ENCODE measurements at places on chromosomes 11 and 22.

DNA sequence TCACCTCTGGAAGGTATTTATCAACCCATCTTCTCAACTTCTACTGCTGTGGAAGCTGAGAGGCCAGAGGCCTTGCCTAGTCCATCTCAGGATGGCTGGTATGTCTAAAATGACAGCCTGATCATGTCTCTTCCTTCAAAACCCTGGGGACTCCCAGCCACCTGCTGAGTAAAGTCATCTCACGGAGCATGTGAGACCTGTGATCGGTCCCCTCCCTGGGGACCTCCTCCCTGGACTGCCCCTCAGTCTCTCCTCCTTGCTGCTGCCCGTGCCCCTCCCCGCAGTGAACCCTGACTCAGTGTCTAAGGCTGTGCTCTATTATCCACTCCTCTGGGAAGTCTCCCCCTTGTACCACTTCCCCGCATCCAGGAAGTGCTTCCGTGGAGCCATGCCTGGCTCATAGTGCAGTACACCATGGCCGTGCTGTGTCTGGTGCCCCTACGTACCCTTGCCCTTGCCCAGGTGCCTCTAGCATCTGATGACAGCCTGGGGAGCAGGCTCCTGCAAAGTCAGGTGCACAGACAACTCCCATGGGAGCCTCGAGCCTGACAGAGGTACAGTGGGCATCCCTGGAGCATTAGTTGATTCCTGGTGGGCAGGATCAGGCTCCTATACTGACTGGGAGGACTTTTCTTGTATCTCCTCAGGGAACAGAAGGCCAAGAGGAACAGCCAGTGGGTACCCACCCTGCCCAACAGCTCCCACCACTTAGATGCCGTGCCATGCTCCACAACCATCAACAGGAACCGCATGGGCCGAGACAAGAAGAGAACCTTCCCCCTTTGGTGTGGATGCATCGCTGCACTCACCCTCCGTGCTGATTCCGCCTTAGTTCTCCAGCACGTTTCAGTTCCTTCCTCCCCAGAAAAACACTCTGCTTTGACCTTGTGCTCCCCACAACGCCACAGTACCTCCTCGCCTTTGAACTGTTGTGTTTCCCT is 13.8 kb downstream of the SMARCB1 start:
- DNase-seq, result peak; percentile 93

- DNase-seq, result no peak
These were observed 7.6 kb downstream of the APOBEC3A start for GRCh38 chr22:38964989-38965388.

- DNase-seq, result no peak
These were observed 1250.5 kb downstream of the BRD1 start for GRCh38 chr22:48577014-48577690.

- no peak for DNase-seq
These were observed 92.8 kb downstream of the FAR1 start for GRCh38 chr11:13761250-13761649.

GRCh38 chr11:79857377-79858214 is 416.8 kb upstream of the TENM4 start:
- no peak for DNase-seq

DNA sequence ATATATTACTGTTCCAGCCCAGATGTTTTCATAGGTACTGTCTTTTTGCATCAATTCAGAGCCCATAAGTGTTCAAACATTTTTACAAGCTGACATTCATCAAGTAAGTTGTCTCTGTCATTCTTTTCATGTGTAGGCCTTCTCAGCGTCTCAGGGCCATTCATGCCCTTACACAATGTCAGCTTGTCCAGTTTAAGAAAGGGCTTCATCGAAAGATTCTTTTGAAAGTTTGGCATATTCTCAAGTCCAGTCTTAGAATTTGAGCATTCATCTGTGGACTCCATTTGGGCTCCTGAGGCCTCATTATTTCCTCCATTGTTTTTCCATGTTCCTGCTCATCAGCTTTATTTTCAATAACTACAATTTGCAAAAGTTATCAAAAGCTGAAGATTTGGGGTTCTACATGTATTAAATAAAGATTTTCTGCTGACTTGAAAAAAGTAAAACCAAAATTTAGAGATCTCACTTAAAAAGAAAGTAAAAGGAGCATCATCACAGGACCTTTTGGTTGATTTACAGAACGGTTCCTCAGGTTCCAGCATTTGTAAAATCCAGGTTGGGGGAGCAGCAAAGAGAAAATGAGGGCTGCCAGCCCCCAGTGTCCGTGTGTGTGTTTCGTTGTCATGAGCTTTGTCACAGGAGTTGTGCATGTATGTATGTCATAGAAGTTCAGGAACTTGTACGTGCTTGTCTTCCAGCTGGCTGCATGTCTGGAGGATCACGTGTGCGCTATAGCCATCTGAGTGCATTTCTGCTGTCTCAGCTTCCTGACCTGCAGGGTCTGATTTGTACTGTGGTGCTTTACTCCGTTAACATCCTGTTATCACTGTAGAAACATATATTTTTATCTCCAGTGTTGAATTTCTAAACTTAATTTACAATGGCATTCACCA is 15.6 kb downstream of the MOV10L1 start:
- peak; percentile 77 for DNase-seq

- peak; percentile 3 for DNase-seq
These were observed 54.6 kb upstream of the CHRM4 start for GRCh38 chr11:46445920-46446771.

- DNase-seq, result no peak
These were observed 27.7 kb downstream of the PRCP start for GRCh38 chr11:82872377-82873150.

DNA sequence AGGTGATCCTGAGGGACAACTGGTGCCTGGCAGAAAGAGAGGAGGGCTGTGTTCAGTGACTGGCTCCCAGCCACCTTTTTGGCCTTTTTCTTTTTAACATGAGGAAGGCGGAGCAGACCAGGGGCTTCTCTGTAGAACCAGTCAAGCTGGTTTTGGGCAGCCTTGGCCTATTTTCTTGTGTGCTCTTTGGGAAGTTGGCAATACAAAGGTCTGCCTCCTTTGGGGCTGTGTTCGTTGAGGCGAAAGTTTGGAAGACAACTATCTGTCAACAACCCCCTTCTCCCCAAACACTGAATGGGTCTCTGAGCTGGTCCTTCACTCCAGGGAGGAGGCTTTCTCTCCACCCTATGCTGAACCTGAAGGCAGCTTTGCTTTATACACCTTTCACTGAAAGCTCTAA is 8.5 kb downstream of the MARK2 start:
- DNase-seq, result no peak

- DNase-seq, result no peak
These were observed 19.4 kb downstream of the RCOR2 start for GRCh38 chr11:63897459-63898146.

- no peak for DNase-seq
These were observed 25.6 kb upstream of the MSANTD4 start for GRCh38 chr11:106047631-106048030.

DNA sequence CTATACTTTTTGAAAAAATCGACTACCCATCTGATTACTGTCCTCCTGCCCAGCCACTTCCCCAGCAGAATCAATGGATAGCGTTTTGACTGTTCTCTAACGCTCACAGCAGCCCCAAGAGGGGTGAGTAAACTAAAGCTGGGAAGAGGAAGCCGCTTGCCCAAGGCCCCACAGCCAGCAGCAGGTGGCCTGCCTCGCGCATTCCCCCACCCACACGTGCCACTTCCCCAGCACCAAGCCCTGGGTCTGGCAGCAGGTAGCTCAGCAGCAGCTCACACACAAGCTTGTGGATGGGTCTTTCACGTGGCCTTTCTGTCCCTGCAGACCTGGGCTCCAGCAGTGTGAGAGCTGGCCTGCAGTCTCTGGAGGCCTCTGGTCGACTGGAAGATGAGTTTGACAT is 34.3 kb downstream of the TOM1 start:
- no peak for DNase-seq

GRCh38 chr22:27727673-27728451 is 73.7 kb downstream of the MN1 start:
- no peak for DNase-seq

DNA sequence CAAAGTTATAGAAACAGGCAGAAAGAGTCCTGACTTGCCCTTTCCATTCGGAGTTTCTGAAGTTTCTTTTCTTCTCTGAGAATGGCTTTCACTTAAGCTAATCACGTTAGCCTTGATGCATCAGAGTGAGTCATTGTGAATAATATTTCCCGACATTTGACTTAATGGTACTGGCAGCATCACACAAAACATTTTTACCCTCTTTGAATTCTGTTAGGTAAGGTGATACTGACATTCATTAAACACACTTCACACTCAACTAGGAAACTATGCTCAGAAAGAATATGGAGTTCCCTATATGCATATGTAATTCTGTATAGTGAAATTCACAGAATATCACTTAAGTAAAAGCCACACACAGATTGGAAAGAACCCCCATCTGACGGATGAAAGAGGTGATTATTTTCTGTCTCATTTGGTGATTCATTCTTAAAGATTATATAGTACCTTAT is 120.8 kb upstream of the ARHGAP20 start:
- no peak for DNase-seq

DNA sequence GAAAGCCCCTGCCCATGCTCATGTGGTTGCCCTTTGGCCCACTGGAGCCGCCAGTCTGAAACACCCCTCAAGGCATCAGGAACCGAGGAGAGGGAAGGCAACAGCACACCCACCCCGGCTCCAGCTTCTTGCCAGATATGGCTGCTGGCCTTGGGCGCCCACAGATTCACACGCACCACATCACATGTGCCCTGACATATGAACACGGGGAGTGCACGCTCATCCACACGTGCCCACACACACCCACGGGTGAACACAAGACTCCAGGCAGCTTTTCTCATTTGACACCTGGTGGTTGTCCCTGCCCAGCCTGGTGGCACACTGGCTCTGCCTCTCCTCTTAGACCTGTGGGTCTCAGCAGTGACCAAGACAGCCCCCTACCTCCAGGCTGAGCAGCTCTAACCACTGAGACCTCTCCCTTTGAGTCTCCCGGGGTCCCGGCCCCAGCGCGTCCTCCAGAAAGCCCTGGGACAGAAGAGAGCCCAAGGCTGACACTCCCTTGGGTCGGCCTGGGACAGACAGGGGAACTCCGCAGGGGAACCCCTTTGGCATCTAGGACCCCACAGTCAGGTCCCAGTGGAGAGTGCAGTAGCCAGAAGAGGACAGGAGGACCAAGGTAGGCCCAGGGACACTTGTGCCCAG is 2.7 kb upstream of the MAPK12 start:
- DNase-seq, result no peak

DNA sequence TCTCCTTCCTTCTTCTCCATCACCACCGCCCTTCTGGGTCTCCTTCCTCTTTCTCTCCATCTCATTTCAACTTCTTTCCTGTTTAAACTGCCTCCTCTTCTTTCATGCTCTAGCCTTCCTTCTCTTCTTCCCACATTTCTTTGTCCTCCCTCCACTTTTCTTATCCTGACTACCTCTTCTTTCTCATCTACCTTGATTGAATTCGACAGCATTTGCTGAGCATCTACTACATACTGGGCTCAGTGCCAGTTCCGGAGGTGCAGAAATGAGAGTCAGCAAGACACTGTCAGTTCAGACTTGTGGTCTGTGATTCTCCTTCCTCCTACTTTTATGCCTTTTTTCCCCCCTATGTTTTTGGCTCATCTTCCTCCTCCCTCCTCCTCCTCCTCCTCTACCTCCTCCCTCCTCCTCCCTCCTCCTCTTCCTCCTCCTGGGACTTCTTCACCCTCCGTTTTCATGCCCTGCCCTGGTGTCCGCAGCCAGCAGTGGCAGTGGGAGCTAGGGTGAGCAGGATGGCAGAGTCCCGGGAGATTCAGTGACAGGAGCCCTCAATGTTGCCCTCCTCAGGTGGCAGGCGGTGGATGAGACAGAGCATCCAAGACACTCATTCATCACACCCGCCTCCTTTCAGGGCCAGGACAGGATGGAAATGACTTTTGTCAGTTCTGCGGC is 146.0 kb upstream of the SEZ6L start:
- no peak for DNase-seq

DNA sequence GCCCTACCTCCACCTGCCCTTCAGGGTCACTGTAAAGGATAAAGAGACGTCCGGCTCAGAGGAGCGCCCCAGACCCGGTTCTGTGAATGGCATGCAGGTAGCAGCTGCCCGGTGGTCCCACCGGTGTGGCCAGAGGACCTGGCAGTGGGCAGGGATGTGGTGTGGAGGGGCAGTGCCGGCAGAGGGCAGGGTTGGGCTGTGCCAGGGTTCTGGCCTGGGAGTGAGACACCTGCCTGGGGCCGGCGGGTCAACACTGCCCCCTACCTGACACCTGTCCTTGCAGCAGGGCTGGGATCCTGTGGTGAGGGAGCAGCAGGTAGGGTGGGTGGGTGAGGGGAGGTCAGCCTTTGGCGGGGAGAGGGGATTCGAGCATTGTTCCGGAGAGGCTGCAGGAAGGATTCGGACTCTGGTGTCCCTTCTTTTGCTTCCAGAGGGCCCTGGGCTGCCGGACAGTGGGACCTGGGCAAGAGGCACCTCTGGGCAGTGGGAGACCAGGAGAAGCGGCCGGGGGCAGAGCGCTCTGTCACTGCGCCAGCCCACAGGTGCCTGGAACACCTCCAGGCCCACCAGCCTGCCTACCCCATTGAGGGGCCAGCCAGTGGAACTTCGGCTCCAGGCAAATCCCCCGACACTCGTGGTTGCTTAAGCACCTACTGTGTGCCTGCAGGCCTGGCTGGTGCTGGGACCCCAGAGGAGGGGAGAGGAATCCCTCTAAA is 1.6 kb upstream of the PHLDA2 start:
- DNase-seq, result peak; percentile 76

GRCh38 chr22:39242595-39243438 is 2.0 kb downstream of the PDGFB start:
- DNase-seq, result no peak

- DNase-seq, result no peak
These were observed 713.2 kb downstream of the LRRC4C start for GRCh38 chr11:40746282-40746681.

GRCh38 chr11:70230840-70231710 is 28.0 kb downstream of the FADD start:
- no peak for DNase-seq

GRCh38 chr22:45882881-45883810 is 93.8 kb downstream of the WNT7B start:
- no peak for DNase-seq

GRCh38 chr11:58745705-58746364 is 14.1 kb upstream of the GLYAT start:
- no peak for DNase-seq

DNA sequence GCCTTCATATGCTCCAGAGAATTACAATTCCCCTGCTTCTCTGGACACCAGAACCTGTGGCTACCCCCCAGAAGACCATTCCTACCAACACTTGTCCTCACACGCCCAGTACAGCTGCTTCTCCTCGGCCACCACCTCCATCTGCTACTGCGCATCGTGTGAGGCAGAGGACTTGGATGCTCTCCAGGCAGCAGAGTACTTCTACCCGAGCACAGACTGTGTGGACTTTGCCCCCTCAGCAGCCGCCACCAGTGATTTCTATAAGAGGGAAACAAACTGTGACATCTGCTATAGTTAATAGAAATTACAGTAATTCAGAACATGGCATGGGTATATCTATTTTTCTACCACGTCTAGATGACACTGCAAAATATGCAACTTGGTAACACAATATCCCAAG is 9.8 kb downstream of the POU2AF3 start:
- DNase-seq, result no peak

- no peak for DNase-seq
These were observed 29.6 kb downstream of the MARK2 start for GRCh38 chr11:63868399-63869064.

- no peak for DNase-seq
These were observed 3.6 kb upstream of the SLCO2B1 start for GRCh38 chr11:75147191-75147874.

GRCh38 chr11:113382121-113382520 is 5.5 kb upstream of the ANKK1 start:
- DNase-seq, result no peak

GRCh38 chr11:36783808-36784207 is 185.8 kb upstream of the RAG2 start:
- no peak for DNase-seq

- no peak for DNase-seq
These were observed 20.4 kb downstream of the FBXO7 start for GRCh38 chr22:32494971-32495370.
